HAP-1 (cell line): ENCODE measurements at places on chromosomes 5 and 9.

GRCh38 chr9:93234600-93234999 lies 50.7 kb downstream of the WNK2 start:
- DNase-seq: no peak

DNA sequence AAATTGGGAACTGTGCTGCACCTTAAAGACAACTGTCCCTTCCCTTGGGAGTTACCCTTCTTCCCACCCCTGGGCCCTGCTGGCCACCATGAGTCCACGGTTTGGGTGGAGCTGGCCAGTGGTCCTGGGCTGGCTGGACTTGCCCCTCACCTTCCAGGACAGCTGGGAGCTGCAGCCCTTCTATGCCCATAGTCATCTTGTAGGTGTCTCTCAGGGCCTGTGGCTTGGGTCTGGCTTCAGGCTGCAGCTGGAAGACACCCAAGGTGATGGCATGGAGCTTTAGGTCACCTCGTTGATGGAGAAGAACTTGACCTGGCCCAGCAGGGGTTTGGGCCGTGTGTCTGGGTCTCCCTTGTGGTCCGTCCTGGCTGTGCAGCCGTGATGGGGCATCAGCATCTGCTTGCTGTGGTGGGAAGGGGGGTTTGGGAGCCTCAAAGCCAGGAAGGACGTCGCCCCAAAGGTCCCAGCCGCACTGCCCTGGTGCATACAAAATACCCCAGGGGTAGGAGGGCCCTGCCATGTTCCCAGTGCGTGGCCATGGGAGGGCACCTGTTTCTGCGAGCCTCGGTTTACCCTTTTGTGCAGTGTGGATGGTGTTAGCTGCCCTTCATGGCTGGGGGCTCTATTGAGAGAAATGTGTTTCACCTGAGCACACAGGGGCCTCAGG lies 8.9 kb downstream of the WNK2 start:
- no peak for DNase-seq

GRCh38 chr9:117734523-117735314 lies 30.5 kb downstream of the TLR4 start:
- DNase-seq: no peak

DNA sequence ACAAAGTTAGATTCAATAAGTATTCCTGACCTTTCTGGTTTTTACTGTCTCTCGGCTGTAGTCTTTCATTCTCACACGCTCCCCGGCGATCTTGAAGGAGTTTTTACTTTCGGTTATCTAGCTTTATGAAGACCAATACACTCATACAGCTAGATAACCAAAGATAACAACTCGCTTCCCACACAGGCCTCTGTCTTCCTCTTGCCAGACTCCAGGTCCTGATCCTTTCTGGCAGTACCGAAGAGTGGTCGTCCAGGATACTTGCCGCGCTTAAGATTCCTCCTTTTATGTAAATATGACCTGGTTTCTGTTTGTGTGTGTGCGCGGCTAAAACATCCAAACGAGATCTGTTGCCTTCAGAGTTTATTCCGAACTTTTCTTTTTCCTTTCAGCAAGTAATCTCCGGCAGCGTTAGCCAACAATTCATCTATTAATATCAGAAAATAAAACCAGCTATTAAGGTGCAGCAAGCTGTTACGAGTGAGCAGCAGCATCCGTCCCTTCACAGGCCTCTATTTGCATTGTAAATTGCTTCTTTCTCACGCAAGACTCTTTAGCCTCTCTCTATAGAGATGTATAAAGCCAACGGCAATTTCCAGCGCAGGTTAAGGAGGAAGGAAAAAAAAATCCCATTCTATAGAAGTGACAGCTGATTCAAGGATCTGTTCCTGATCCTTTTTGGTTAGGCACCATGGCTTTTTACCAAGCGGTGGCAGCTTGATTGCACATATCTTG lies 216.1 kb downstream of the MEF2C start:
- peak; percentile 66 for DNase-seq

DNA sequence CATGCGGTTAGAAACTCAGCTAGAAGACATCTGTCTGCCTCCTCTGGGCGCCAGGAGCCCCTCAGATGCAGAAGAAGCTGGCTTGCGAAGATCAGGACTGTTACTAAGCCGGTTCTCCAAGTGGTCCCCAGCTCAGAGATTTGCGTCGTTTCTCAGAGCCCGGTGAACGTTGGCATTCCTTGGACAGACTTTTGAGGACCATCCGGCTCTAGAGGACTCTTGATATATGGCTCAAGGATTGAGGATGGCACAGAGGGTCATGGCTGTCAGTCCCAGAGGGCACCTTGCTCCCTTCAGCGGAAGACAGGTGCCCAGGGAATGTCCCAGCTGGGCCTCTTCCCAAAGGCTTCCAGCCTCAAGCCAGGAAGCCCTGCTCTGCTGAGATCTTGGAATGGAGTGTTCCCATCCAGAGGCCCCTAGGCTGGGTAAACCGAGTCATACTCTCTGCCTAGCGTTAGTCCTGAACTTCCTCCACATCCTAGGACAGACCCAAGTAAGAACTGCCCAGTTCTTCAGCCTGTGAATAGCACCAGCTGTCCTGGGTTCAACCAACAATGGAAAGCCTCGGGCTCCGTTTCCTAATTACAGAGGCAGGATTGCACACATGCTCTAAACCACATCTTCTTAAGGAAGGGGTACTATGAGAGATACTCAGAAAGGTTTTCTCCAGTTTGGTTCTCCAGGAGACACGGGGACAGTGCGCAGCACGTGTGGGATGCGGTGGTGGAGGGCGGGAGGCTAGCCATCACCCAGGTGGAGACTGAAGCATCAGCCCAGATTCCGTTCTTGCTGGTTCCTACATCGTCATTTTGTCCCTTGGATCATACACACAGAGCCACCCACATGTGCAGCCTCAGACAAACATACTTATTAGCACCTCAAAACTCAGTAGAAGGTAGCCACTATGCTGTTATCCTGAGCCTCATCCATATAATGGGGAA lies 51.4 kb downstream of the ZNF354C start:
- no peak for DNase-seq

DNA sequence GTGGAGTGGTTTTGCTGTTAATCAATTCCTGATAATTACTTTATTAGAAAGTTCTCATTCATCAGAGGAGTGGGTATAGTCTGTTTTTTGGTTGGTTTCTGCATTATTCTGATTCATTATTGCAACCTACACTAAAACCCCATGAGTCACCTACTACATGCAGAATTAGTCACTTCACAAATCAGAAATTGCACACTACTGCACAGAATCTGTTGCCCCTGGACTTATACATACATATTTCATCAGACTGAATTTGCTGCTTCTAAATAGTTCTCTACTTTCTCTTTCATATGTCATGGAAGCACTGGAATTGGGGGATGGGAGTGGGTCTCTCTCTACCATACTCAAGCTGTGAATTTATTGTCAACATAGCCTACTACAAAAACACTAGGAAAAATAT lies 585.1 kb downstream of the DNAH5 start:
- DNase-seq: no peak

DNA sequence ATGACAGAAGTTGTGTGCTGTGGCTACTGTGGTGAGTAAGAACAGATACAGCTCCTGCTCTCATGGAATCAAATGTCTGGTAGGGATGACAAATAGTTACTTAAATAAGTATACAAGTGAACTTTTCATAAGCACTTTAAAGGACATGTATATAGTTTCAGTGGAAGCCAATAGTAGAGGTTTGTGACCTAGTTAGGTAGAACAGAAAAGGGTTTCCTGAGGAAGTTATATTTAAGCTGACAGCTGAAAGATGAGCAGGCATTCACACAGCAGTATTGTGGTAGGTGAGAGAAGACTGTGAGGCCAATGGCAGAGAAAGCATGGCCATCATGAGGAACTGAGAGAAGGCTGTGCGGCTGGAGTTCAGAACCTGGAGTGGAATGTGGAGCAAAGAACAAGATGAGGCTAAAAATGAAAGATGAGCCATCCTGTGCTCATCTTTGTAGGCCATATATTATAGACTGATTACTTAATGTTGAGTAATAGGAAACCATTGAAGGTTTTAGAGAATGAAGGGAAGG lies 15.4 kb downstream of the FAM174A start:
- no peak for DNase-seq

- DNase-seq: no peak
Observed at GRCh38 chr9:106775960-106776359, 87.0 kb upstream of the ZNF462 start.

- no peak for DNase-seq
Observed at GRCh38 chr5:66519626-66520025, 76.6 kb upstream of the MAST4 start.
